ENCODE measurements at places on chromosomes 7 and 10.

- no peak for DNase-seq
These were observed 7.6 kb downstream of the BPGM start for GRCh38 chr7:134654104-134654775.

GRCh38 chr7:2956526-2957368, 86.9 kb downstream of the CARD11 start:
- DNase-seq = no peak

GRCh38 chr10:63763744-63764143, 242.5 kb downstream of the REEP3 start:
- DNase-seq = no peak

- DNase-seq = no peak
These were observed 103.7 kb upstream of the HGF start for GRCh38 chr7:81873559-81873958.

- no peak for DNase-seq
These were observed 102.5 kb upstream of the APBB1IP start for GRCh38 chr10:26335574-26336093.

- no peak for DNase-seq
These were observed 62.5 kb upstream of the ADO start for GRCh38 chr10:62741996-62742395.
